ENCODE measurements at places on chromosomes 2 and 18.
A peak's percentile ranks its signal among the peaks of the same experiment; 100 is the strongest.

DNA sequence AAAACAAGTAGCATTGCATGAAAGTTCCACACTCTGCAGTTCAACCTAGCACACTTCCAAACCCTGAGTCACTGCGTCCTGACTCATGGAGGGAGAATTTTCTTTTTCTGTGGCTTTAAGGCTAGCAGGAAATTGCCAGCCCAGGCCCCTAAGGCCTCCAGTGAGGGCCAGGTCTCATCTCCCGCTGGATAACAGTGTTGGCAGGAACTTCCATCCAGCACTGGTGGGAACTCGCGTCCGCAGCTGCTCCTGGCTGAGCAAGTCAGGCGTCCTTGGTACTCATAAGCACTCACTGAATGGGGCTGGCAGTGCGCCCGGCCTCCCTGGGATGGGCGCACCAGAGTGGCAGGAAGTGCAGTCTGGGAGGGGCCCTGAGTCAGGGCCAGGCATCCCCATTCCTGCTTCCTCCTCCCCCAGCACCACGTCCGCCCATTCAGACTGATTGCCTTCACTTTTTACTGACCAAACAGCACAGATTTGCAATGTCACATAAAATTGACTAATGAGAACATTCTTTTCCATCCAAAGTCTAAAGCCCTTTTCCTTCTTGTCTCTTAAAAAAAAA, 14.3 kb downstream of the MALL start:
- DNase-seq: no peak

DNA sequence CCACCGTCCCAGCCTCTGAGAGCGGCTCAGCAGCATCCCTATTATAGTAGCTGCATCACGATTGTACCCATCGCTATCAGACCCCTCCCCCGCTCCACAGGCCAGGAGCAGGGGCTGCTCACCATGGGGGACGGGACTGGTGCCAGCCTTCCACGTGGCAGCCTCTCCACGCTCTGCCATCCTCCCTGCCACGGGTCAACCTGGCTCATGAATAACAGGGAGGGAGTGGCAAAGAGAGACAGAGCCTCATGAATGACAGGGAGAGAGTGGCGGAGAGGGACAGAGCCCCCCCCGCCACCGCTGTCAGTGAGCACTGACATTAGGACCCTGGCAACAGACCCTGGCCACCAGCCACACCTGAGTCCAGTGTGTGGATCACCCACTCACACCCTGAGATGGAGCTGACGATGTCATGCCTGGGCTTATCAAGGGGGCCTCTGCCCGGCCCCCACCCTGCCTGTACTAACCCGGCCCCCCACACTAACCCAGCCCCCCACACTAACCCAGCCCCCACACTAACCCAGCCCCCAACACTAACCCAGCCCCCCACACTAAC, 16.9 kb downstream of the CROCC2 start:
- no peak for DNase-seq

DNA sequence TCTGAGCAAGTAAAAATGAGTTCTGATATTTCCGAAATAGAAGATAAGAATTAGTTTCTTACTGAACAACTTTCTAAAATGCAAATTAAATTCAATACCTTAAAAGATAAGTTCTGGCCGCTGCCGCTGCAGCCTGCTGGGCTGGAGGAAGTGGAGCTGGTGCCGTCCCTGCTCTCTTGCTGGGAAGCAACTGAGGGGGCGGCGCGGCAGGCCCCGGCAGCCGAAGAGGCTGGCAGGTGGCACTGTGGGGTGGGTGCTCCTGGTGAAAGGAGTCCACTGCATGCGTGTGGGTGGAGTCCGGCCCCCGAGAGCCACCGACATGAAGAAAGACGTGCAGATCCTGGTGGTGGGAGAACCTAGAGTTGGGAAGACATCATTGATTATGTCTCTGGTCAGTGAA, 89.5 kb upstream of the ZNF519 start:
- DNase-seq: no peak

DNA sequence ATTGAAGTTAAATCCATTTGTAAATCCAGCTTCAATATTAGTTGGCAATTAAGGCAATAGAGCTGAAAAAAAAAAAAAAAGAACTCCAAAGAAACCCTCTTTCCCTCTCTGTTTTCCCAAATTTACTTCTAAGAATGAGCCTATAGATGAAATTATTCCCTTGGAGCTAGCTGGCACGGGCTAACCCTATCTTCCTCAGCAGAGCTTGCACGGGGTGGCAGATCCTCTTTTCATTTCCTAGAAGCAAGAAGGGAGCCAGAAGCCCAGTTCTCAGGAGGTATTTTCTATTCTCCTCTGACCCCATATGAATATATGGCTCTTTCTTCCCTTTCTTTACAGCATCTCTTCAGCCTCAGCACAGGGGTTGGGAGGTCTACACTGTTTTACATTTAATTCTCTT, 426.0 kb downstream of the TGIF1 start:
- no peak for DNase-seq

DNA sequence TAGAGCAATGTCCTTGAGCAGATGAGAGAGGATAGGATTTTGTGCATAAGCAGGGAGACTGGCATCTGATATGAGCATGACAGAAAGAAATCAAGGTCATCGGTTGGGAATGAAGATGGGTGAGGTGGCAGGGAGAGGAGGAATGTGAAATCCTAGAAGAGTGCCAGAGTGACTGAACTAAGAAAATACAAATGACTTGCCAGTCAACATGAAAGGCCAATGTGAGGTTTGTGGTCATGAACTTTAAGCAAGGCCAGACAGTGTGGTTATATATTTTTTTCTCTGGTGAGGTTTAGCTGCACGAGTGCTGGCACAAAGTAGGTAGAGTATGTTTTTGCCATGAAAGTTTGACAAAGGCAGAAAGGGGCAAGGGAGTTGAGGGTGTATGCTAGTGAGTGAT, 21.2 kb downstream of the QPCT start:
- no peak for DNase-seq

- peak; percentile 87 for DNase-seq
Measured at GRCh38 chr2:25314514-25315315, 27.0 kb downstream of the DNMT3A start.

DNA sequence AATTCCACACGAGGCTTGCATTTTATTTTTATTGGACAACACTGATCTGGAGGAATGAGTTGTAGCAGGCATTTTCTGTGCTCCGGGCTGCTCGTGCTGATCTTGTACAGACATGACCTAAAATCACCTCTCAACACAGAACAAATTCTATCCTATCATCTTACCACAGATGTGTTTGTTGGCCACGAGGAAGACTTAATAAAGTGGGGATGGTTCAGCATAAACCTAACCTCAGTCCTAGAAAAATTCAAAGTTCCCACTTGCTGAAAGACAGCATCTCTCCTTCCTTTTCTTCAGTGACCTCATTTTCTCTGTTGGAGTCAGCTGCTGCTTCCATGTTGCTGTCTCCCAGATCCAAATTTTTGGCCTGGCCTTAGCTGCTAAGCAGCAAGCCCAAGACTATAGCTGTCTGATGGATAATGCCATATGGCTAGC, 45.3 kb downstream of the RBKS start:
- no peak for DNase-seq

GRCh38 chr2:196242131-196242620, 70.8 kb upstream of the STK17B start:
- no peak for DNase-seq

All from stimulated activated CD4-positive, alpha-beta T cell treated with anti-CD3 and anti-CD28 coated beads, Interleukin-12 subunit alpha, Interleukin-12 subunit beta, amount 100 ng/mL, for 24 hours (primary cell).